ENCODE measurements at places on chromosomes 2 and 18.

GRCh38 chr2:195842932-195843331 lies 185.9 kb downstream of the SLC39A10 start:
- DNase-seq = no peak

DNA sequence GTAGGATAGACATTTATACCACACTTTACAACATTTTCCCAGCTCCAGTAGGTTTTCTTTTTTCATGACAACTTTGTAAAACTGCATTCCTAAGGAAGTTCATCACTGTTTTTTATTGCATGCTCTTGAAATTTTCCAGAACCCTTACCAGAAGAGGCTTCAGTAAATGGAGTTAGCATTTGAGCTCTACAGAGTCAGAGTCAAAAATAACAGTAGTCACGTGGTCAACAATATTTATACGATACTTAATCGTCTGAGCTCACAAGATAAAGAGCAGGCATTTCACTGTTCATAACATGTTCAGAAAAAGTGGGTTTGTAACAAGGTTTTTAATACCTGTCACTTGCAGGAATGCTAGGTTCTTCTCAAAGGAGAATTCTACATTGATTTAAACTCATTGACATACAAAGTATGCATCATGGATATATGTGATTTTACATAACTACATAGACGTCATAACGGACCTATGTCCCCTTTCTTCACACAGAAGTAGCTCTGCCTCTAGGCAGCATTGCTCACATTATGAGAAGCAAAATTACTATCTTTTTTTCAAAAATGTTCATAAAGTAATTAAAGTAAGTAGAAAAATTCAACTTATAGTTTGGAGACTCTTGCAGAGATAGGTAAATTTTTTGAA lies 187.0 kb upstream of the COL3A1 start:
- DNase-seq = no peak

DNA sequence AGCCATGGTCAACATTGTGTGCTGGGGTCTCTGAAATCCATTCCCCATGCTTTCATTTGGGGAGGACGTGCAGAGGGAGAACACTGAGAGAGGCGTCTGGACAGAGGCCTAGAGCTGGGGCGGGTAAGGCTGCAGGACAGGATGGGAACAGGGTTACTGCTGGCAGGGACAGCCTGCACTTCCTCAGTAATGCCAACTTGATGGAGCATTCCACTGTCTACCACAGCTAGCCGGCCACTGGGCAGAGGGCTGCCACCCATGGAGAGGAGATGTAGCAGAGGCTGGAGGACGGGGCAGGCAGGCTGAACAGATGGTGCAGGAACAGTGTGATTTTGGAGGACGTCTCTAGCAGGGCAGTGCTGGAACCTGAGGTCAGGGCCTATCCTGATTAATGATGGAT lies 29.3 kb downstream of the MRPL33 start:
- DNase-seq = no peak

DNA sequence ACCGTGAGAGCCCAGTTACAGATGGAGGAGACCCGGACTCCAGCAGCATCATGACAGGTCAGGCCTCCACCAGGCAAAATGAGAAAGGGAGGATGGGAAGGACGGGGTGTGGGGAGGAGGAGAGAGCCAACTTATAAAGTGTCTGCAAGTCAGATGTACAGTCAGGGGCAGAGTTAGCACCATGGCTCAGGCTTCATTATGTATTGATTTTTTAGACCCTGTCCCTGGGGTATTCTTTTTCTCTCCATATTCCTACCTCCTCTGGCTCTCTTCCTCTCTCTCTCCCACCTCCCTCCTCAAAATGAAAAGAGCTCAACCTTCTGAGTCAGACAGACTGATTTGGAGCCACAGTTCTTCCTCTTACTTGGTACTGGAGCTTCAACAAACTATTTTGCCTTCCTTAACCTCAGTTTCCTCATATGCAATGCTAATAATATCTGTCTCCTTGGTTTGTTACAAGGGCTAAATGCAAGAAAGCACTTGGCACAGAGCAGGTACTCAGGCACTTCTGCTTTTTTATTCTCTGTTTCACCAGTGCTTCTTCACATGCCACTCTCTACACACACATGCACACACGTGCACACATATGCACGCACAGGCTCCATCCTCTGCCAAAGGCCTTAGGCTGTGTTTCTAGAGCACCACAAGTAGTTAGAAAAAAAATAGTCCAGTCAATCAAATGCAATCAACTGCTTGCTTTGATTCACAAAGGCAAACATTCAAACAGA lies 92.3 kb upstream of the PKDCC start:
- DNase-seq = no peak

- no peak for DNase-seq
Observed at GRCh38 chr18:10015288-10015701, 101.5 kb downstream of the VAPA start.

All from CD8-positive, alpha-beta memory T cell (primary cell).